ENCODE measurements at places on chromosomes 1 and 21. TPM values are rescaled to one million over a fixed set of nuclear protein-coding genes. Genes with fewer than 3 reads are reported as not detected.

GRCh38 chr1:236338096-236338495 lies 56.0 kb upstream of the EDARADD start:
- no peak overlapping the region for H3K4me3 ChIP-seq
- DNase-seq, result no peak
- H3K36me3 ChIP-seq, result no peaks in the 10 kb centered on the region
- no peaks in the 10 kb centered on the region for H3K4me1 ChIP-seq
- H3K27me3 ChIP-seq, result no peaks in the 10 kb centered on the region

DNA sequence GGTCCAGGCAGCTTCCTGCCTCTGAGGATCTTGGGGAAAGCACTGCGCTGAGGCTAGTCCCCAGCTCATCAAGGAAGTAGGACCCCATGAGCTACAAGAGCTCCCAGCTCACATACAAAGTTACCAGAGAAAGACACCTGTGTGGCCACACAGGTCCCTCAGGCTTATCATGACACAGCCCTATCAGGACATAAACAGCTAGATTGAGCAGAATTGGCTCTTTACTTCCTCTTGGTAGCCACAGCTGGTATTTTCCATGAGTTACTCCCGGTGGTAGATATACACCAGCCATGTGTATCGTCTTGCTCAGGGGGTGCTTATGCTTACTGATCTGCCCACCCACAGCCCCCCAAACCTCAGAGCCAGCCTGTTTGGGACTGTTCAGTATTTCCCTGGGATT lies 1.2 kb downstream of the LENEP start:
- peaks cover 14% of the 10 kb centered on the region for H3K4me1 ChIP-seq
- H3K27ac ChIP-seq, result peak overlapping the region; percentile 32
- no peak overlapping the region for H3K4me3 ChIP-seq
- no peaks in the 10 kb centered on the region for H3K27me3 ChIP-seq
- DNase-seq, result peak; percentile 38

DNA sequence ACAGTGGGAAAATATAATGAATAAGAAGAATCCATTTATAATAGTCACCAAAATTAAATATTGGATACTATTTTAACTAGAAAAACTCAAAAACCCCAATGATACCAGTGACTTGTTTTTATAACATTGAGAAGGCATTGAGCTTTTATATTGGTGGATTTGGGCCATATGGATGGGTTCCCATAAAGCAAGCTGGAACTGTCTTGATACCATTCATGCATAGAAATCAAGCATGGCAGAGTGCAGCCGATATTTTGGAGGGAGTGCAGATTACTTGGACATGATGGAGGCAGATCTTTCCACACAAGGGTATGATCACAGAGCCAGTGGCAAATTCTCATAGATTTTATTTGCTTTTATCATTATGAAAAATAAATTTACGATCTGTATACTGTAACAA lies 3.8 kb upstream of the RWDD3 start:
- no peak overlapping the region for H3K27ac ChIP-seq
- DNase-seq, result no peak
- H3K36me3 ChIP-seq, result no peaks in the 10 kb centered on the region
- no peak overlapping the region for H3K4me3 ChIP-seq
- peaks cover 11% of the 10 kb centered on the region for H3K4me1 ChIP-seq

DNA sequence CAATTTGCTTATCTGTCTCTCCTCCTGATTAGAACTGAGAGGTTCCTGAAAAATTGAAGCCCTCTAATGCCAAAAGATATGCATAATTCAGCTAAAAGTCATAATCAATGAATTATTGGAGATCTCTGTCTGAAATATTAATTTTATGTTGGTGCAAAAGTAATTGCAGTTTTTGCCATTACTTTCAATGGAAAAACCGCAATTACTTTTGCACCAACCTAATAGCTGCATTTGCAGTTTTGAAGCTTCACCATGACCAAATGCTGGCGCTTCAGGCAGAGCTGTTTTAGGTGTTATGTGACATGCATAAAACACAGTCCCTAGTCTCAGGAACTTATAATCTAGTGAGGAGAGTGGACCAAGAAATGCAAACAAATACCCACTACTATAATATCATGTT lies 29.7 kb upstream of the FASLG start:
- H3K4me1 ChIP-seq, result peaks cover 22% of the 10 kb centered on the region
- H3K4me3 ChIP-seq, result no peak overlapping the region
- H3K36me3 ChIP-seq, result no peaks in the 10 kb centered on the region
- H3K27me3 ChIP-seq, result no peaks in the 10 kb centered on the region

GRCh38 chr1:163401211-163401610 lies 79.5 kb downstream of the NUF2 start:
- H3K27me3 ChIP-seq, result no peaks in the 10 kb centered on the region
- DNase-seq, result no peak
- H3K36me3 ChIP-seq, result no peaks in the 10 kb centered on the region
- H3K4me1 ChIP-seq, result no peaks in the 10 kb centered on the region

DNA sequence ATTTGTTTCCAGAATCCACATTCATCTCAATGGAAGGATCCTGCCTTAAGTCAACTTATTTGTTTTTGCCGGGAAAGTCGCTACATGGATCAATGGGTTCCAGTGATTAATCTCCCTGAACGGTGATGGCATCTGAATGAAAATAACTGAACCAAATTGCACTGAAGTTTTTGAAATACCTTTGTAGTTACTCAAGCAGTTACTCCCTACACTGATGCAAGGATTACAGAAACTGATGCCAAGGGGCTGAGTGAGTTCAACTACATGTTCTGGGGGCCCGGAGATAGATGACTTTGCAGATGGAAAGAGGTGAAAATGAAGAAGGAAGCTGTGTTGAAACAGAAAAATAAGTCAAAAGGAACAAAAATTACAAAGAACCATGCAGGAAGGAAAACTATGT lies 2.6 kb downstream of the GADD45A start:
- H3K4me1 ChIP-seq, result peaks cover 15% of the 10 kb centered on the region
- H3K4me3 ChIP-seq, result no peak overlapping the region
- peak overlapping the region; percentile 12 for H3K27ac ChIP-seq
- no peaks in the 10 kb centered on the region for H3K36me3 ChIP-seq

DNA sequence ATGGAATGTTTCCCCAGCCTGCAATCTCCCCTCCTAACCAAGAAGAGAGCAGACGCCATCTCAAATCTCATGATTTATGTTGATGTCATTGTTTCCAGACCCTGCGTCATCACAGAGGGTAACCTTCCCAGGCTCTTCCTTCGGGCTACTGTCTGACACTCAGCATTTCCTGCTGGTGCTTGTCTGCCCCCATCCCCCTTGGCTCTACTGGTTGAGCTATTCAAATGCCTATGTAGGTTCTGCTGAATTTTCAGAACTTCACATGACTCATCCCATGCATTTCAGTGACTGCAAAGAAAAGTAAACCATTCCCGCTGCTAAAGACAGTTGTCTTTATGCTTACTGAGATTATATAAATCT lies 24.8 kb upstream of the ITPKB start:
- H3K4me1 ChIP-seq, result peaks cover 16% of the 10 kb centered on the region
- H3K4me3 ChIP-seq, result no peak overlapping the region
- no peaks in the 10 kb centered on the region for H3K36me3 ChIP-seq
- H3K27ac ChIP-seq, result no peak overlapping the region

The LAD1 gene
- not detected for total RNA-seq

The AKT3 gene
- total RNA-seq, result 49.6 TPM

The GJB5 gene
- total RNA-seq, result not detected
